Osteocyte (in vitro differentiated cells): ENCODE measurements at places on chromosomes 1 and 21. TPM values are rescaled to one million over a fixed set of nuclear protein-coding genes. Genes with fewer than 3 reads are reported as not detected.

EPHA2 gene
- 152 and 155 TPM in 2 replicates for total RNA-seq

AGPAT3 gene
- total RNA-seq = 62.1 and 63.2 TPM in 2 replicates

PERM1 gene
- total RNA-seq = 0.13 TPM in 1 of 2 replicates, not detected in the other

EEIG2 gene
- total RNA-seq = 12.9 and 13.3 TPM in 2 replicates

CCDC27 gene
- not detected in 2 replicates for total RNA-seq

NTNG1 gene
- not detected in 2 replicates for total RNA-seq

PRRX1 gene
- 358 and 376 TPM in 2 replicates for total RNA-seq

CACHD1 gene
- total RNA-seq = 5.5 TPM in 2 replicates

DNA sequence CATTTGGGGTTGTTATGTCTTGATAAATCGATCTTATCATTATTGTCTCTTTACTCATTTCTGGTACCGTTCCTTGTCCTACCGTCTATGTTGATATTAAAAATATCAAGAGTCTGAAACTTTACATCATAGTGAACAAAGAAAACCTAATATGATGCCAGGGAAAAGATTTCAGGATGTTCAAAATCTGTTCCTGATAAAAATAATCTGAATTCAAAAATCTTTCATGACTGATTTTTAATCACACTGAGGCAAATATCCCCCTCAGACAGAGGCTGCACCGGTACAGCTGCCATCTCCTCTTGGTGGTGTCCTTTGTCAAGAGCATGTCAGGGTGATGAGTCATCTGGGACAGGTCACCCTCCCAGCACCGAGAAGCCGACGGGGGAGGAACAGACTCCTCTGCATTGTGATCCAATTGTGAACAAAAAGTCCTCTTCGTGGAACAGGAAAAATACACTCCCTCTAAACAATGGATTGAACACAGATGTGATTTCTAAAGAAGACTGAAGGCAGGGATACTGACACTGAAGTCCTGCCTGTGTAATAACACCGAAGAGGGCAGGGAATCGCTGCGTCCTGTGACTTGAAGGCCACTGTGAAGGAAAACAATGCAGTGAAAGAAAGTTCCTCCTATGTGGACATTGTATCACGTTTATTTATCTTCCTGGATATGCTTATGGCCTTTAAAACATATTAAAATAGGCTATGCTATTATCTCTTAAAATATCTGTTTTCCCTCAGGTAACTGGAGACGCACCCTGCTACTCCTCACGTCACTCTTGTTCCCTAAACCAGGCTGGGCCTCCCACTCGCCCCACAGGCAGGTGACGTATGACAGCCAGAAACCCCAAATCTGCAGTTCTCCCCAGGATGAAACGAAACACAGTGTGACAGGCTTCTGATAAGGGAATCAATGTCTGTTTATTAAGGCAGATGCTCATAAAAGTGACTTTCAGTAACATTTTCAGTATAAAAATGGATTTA is 4.3 kb upstream of the SPATC1L start:
- peak; percentile 81 for DNase-seq

DNA sequence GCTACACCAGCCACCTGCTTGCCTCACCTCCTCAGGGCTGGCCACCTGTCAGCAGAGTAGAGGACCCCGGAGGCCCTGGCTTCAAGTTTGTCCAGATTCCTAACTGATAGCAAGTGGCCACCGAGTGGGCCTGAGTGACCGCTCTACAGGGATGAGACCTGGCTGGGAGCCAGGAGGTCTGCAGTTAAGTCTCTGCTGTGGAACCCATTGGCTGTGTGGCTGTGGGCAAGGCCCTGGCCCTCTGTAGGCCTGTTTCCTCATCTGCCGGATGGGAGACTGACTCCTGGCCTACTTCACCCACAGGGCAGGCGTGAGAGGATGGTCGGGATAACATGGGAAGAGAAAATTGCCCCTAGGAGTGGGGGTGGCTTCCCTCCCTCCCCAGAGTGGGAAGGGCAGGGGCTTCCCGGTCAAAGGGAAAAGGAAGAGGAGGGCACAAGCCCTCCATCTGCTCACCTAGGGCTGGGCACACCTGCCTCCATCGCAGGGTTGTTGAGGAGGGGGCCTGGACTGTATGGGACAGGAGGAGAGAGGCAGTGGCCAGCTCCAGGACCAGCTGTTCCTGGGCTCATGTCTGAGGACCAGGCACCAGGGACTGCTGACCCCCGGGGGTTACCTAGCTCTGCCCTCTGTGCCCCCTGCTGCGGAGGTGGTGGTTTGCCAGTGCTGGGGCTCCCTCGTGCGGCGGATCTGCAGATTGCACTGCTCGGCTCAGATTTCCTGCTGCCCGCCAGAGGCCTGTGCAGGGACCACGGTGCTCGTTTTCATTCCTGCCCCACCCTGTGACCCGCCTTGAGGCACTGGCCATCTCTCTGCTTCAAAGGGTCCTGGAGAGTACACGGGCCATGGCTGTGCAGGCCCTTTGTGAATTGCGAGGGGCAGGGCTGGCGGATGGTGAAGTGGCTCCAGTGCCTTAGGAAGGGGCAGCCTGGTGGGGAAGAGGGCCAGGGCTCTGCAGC is 9.1 kb upstream of the MTFR1L start:
- DNase-seq = peak; percentile 93

DNA sequence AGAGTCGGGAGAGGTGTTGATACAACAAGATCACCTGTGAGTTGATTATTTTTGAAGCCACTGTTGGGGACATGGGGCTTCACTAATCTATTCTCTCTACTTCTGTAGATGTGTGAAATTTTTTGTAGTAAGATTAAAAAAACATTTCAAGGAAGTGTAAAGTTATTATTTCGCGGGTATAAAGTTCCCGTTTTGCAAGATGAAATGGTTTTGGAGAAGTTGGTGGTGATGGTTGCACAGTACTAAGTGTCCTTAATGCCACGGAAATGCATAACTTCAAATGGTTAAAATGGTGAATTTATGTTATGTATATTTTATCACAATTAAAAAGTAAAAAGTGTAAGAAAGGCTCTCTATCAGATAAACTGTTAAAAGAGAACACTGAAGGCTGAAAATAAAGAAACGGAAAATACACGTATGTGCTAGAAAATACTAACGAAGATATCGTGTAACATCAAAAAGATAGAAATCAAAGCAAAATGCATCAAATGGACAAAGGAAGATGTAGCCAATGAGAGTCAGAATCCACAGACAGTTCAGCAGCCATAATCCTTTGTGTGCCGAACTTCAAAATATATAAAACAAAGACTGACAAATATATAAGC is 2.9 kb upstream of the ITGB2 start:
- no peak for DNase-seq

GRCh38 chr1:153494976-153495535 is 34.6 kb upstream of the S100A7 start:
- peak; percentile 93 for DNase-seq

DNA sequence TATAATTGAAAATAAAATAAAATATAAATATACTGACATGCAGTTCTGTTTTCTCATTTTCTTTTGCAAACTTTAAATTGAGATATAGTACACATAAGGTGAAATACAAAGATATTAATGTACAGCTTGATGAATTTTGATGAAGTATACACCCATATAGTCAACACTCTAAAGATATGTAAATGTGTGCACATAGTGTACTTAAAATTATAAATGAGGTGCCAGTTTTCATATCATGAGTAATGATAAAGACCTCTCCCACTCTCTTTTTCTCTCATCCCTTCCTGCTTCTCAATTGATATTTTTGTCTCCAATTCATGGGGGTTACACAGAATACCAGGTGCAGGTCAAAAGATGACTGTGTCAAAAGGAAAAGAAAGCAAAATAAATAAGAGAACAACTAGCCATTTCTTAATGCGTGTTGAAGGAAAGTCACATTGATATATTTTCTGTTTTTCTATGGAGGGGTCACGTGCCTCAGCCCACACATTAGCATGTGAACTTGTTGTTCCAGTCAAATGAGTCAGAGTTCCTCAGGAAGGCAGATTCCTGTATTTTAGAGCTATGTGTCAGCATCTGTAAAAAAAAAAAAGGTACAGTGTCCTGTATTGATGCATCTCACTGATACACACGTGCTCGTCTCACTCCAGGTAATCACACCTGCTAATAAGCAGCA is 64.3 kb upstream of the HOOK1 start:
- peak; percentile 19 for DNase-seq

- DNase-seq = no peak
These were observed 27.9 kb upstream of the PRRC2C start for GRCh38 chr1:171457412-171457811.

DNA sequence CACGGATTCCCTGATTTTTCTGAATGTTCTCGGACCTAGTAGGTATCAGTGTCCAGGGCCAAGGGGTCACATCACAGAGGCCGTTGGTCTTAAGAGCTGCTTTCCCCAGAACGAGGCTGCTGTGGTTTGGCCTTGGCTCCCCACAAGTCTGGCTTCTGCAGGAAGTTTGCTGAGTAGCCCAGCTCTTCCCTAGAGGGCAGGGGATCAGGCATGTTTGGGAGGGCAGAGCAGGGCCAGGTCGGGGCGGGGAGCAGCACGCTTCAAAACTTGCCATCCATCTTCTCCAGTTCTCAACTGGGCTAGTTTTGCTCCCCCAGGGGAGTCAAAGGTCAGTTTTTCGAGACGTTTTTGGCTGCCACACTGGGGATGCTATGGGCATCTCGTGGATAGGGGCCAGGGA is 37.0 kb downstream of the MAN1C1 start:
- DNase-seq = peak; percentile 62

DNA sequence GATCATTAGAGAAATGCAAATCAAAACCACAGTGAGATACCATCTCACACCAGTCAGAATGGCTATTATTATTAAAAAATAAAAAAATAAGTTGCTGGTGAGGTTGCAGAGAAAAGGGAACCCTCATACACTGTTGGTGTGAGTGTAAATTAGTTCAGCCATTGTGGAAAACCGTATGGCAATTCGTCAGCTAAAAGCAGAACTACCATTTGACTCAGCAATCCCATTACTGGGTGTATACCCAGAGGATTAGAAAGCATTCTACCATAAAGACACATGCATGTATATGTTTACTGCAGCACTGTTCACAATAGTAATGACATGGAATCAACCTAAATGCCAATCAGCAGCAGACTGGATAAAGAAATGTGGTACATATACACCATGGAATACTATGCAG is 42.2 kb downstream of the GIPC2 start:
- DNase-seq = no peak

DNA sequence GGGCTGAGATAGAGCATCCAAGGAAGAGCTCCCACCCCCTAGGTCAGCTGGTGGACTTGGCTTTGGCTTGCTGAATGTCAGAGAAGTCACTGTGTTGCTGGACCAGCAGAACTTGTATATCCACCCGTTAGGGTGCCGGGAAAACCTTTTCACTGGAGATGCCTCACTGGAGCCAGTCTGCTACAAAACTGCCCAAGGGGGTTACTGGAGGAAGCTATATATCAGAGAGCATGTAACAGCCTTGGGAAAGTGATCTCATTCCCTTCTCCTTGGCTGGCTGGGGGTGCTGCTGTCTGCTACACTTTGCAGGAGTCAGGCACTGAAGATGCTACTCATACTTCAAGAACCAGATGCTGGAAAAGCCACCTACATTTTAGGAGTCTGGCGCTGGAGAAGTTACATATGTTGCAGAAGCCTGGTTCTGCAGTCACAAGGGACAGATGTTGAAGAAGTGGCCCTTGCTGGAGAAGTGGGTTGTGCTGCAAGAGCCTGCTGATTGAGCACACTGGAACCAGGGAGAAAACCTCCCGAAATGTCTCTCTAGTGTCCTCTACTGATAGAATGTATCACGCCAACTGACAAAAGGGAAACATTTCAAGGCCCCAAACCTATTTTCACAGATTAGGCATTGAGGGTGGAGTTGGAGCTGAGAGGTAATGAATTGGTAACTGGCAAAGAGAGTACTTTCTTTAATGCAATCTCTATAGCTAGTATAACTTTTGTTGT is 250.6 kb downstream of the SPATA17 start:
- no peak for DNase-seq

DNA sequence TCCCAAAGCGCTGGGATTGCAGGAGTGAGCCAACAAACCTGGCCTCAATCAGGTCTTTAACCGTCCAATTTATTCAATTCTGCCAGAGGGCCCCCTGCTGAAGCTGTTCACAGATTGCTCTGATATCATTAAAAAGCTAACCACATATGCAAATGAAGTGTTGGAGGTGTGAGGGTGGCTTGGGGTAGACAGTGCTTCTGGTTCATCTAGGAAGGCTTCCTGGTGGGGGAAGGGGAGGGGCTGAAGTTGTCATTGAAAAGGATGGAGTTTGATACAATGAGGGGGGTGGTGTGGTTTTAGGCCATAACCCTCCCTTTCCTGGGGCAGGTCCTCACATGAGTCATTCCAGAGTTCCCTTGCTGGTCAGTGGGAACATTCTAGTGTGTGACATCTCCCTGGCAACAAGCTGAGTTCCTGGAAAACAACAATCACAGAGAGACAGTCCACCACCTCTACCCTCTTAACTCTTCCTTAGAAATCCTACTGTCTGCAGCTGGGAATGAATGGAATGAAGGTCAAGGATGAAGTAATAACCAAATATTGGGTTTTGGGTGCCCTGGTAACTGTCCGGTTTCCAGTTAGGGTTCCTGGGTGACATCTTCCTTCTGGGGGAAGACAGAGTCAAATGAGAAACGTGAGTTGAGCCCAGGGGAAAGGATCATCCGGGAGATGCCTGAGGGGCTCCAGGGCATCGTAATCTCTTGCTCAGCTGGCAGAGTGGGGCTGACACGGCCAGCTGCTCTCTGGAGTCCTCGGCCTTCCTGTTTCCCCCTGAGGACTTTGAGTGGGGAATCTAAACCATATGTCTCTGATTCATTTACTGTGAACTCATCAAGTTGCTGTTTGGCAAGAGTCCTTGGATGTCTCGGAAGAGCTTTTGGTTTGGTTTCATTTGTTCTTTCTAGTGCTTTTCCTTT is 32.2 kb downstream of the BATF3 start:
- peak; percentile 92 for DNase-seq

DNA sequence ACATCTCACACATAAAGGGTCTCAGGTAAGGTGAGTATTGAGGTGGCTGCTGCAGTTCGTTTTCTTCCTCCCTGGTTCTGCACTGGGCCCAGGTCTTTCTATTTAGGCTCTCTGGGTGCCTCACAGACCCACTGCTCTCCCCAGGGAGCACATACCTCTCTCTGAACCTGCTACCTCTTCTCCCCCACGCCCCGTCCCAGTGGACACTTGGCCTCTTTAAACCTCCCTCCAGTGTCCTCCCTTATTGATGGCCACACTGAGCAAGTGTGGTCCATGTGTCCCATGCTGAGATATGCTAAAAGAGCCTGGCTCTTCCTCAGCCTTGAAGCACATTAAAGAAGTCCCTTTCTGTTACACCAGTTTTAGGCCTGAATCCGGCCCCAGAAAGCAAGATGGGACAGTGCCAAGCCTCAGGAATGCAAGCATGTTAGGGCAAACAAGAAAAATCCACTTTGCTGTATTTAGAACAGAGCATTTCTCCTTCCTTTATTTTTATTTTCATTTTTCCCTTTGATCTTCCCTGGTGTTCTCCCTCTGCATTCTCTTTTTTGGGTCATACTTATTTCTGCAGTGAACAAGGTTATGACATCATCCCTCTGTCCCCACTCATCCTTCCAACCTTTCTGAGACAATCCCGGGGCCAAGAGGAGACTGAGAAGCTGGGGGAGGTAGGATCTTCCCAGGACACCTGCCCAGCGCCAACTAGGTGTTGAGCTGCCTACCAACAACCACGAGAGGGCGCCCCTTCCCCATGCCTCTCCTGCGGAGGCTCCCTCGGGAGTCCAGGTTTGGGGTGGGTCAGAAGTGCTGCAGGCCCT is 5.0 kb upstream of the CHI3L2 start:
- DNase-seq = peak; percentile 87
